Heart left ventricle (tissue), 16 donors: ENCODE measurements at places on chromosomes 1 and 21.

DNA sequence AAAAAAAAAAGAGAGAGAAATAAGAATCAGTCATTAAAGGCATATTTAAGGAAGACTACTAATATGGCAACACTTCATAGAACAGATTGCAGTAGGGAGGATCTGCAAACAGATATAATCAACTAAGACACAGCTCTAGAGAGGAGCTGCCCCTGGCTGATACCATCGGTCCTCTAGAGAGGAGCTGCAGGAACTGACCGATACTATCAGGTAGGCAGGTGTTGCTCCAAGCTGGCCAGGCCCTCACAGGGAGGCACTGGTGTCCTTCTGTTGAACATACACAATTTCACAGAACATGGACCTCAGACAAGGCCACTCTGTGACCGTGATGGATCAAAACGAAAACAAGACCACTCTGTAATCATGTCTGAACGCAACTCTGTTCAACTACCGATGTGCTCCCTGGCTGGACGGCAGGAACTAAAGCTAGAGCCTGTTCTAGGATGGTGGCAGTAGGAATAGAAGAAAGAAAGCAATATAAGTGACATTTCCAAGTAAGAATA lies 15.5 kb downstream of the SMYD3 start:
- DNase-seq, result no peak

DNA sequence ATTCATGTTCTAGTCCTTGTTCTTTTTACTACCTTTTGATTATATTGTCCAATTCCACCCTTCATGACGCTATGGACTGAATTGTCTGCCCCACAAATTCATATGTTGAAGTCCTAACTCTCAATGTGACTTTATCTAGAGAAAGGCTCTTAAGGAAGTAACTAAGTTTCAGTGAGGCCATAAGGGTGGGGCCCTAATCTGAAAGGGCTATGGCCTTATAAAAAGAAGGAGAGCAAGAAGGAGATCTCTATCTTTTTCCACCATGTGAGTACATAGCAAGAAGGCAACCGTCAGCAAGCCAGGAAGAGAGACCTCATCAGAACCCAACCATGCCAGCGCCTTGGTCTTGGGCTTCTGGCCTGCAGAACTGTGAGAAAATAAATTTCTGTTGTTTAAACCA lies 95.9 kb downstream of the HIVEP3 start:
- no peak for DNase-seq

- DNase-seq, result no peak
Observed at GRCh38 chr1:8167936-8168335, 141.8 kb upstream of the ERRFI1 start.

GRCh38 chr1:163672976-163673758 lies 351.4 kb downstream of the NUF2 start:
- no peak for DNase-seq

- no peak for DNase-seq
Observed at GRCh38 chr1:162080472-162081015, 11.1 kb downstream of the NOS1AP start.
